ENCODE measurements at places on chromosomes 12 and 14. TPM values are rescaled to one million over a fixed set of nuclear protein-coding genes. Genes with fewer than 3 reads are reported as not detected.

GRCh38 chr14:41636492-41637392 lies 30.1 kb downstream of the LRFN5 start:
- H3K27ac ChIP-seq, result no peak overlapping the region
- no peaks in the 10 kb centered on the region for H3K36me3 ChIP-seq
- H3K27me3 ChIP-seq, result no peaks in the 10 kb centered on the region
- no peak for DNase-seq
- H3K4me1 ChIP-seq, result no peaks in the 10 kb centered on the region

GRCh38 chr14:99327050-99327449 lies 55.1 kb upstream of the BCL11B start:
- peaks cover 73% of the 10 kb centered on the region for H3K27me3 ChIP-seq
- H3K27ac ChIP-seq, result no peak overlapping the region
- H3K4me1 ChIP-seq, result peaks cover 9% of the 10 kb centered on the region
- H3K4me3 ChIP-seq, result no peak overlapping the region

GRCh38 chr12:65988596-65988995 lies 142.0 kb downstream of the LLPH start:
- H3K27ac ChIP-seq, result no peak overlapping the region
- peaks cover 12% of the 10 kb centered on the region for H3K27me3 ChIP-seq
- DNase-seq, result no peak
- H3K4me3 ChIP-seq, result no peak overlapping the region
- no peaks in the 10 kb centered on the region for H3K36me3 ChIP-seq

DNA sequence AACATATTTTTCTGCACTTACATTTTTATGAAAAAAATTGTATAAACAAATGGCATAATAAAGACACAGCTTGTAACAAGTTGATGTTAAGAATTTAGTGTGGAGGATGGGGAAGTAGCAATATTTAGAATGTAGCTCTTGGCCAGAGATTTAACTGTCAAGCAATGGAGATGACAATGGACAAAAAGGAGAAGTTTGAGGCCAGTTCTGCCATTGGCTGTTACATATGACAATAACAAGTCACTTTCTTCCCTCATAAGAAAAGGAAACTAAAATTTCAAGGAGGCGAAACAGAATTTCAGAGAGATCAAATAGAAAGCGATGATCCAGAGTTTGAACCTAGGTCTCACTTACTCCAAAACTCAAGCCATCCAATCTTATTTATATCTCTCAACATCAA lies 122.8 kb upstream of the CCDC175 start:
- H3K4me1 ChIP-seq, result no peaks in the 10 kb centered on the region
- no peaks in the 10 kb centered on the region for H3K36me3 ChIP-seq
- H3K4me3 ChIP-seq, result no peak overlapping the region
- no peaks in the 10 kb centered on the region for H3K27me3 ChIP-seq

- H3K4me3 ChIP-seq, result peak overlapping the region; percentile 36
- H3K27me3 ChIP-seq, result no peaks in the 10 kb centered on the region
- no peaks in the 10 kb centered on the region for H3K36me3 ChIP-seq
Measured at GRCh38 chr14:54349713-54350112, 47.1 kb upstream of the CDKN3 start.

- H3K27me3 ChIP-seq, result no peaks in the 10 kb centered on the region
- H3K4me3 ChIP-seq, result no peak overlapping the region
- DNase-seq, result no peak
- H3K36me3 ChIP-seq, result no peaks in the 10 kb centered on the region
- H3K4me1 ChIP-seq, result peaks cover 15% of the 10 kb centered on the region
- H3K27ac ChIP-seq, result no peak overlapping the region
Measured at GRCh38 chr12:104792570-104792969, 165.5 kb downstream of the SLC41A2 start.

Gene POLR3B
- 8.5 TPM for total RNA-seq

All from left ventricle myocardium inferior (tissue), 1 donor.